COLO829 (cell line): ENCODE measurements at places on chromosomes 6 and 20.
A peak's percentile ranks its signal among the peaks of the same experiment; 100 is the strongest.

GRCh38 chr6:151180330-151181048 is 59.3 kb upstream of the AKAP12 start:
- DNase-seq: no peak

DNA sequence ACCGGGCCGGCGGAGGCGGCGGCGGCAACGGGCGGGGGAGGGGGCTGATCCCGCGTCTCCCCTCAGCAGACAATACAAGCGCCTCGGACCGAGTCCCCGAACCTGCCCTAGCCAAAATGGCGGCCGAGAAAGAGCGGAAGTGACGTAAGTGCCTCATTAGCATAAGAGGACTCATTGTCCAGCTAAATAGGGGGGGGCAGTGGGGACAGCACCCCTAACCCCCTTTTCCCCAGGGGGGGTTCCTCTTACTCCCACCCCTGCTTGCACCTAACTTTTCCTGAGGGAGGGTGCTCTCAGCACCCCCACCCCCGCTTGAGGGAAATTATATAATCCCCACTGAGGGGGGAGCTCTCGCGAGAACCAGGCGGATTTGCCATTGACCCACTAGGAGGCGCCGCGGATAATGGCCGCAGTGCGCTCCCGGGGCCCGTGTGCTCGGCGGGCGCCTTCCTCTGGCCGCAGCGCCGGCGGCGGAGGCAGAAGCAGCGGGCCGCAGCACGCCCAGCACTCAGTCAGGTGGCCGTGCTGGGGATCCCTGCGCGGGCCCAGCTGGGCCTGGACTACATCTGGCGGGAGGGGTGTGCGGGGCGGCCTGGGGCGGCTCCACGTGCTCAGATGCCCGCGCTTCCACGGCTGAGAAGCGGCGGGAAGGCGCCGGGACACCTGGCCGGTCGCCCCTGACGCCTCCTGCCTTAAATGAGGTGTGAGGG is at the start of gene ADNP:
Gene ADNP (minus strand): TSS at position 132 of the 710 bp plus-strand sequence. CDS start 27,441 bp downstream, outside the sequence.
- peak; percentile 78 for DNase-seq

GRCh38 chr6:130431346-130431852 is 65.6 kb downstream of the TMEM200A start:
- DNase-seq: no peak

GRCh38 chr6:161696801-161697200 is 422.9 kb upstream of the AGPAT4 start:
- peak; percentile 8 for DNase-seq

GRCh38 chr6:53358440-53359094 is 9.8 kb upstream of the ELOVL5 start:
- no peak for DNase-seq

DNA sequence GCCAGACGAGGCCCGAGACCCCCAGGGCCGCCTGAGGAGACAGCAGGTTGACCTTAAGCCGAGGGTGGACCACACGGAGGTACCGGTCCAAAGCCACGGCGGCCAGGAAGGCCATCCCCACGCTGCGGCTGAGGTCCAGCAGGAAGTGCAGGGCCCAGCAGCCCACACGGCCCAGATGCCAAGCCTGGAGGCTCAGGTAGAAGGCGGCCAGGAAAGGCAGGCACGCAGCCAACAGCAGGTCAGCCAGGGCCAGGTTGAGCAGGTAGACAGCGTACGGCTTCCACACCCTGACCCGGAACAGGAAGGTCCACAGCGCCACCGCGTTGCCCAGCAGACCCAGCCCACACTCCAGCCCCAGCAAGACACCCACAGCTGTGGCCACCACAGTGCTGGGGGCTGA is 366 bp downstream of the GPR31 start:
- no peak for DNase-seq

DNA sequence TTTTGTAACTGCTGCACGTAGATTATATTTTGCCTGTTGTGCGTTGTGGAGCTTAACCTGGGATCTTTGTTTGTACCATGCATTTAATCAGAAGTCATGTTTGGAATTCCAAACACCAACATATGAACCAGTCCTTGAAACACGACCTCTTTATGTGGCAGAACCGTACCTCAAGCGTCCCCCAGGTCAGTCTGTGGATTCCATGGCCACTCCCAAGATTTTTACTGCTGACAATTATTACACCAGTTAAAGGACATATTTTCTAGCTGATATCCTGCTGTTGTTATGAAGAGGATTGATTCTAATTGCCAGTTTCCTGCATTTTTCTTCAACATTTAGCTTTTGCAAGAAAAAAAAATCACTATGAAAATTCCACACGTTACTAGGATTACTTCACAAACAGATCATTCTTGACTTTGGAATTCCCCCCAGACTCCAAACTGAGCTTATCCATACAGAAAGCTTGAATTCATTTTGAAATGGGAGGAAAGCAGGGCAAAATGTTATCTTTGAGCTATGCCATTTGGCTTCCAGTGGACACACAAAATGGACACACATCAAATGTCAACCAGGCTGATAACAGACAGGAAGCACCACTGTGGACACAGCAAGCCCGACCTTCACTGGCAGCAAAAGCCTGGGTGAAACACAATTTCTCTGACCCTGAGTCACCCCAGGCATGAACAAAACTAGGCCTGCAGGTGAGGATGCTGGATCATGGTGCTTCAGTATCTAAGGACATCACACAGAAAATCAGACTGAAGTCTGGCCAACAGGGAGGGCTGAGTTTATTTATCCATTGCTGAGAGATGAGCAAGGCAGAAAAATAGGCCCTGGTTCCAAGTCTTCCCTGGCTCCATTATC is 542.9 kb upstream of the JAG1 start:
- no peak for DNase-seq

DNA sequence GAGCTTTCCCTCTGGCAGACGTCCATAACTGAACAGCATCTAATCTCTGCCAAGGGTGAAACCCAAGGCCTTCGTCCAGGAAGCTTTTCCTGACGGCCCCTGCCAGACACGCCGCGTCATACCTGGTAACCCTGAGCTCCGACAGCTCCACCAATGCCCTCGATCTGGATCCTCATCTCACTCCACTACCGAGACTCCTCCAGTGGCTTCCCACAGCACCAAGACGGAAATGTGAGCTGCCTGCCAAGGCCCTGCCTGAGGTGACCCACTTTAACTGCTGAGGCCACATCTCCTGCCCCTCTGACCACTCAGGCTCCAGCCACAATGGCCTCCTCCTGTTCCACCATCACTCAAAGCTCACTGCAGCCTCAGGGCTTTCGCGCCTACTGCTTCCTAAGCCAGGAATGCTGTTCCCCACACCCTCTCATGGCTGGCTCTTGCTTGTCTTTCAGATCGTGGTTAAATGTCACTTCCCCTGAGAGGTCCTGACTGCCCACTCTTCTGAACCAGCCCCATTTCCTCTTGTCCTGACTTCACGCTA is 143.2 kb downstream of the PREX1 start:
- DNase-seq: peak; percentile 63

DNA sequence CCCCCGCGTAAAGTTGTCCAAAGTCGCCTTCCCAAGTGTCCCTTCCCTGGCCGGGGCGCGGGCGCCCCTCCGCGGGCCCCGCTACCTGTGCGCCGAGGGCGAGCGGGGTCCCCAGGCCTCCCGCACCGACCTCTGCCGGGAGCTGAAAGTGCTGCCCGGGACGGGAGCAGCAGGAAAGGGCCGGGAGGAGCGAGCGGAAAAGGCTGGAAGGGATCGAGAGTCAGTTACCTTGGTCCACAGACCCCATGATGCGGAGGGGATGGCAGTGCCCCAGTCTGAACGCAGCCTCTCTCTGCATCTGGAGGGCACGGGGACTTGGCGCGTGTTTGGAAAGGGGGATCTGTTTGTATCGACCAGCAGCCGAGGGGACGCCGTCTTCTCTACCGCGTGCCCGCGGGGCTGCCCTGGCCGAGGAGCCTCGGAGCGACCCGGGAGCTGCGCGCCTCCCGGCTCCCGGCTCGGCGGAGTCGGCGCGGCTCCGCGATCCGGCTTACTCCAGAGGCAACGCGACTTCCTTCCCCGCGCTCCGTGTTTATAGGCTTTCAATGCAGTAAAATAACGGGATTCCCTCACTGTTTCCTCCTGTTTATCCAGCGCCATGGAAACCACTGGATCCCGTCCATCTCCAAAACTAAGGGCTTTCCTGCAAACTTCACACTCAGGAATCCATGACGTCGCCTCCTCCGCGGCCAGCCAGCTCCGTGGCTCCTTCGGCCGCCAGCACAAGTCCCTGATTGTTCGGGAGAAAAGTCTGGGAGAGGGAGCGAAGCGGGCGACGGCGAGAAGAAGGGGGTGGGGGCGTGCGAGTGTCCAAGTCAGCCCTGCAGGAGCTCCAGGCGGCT is 20.0 kb upstream of the NFATC2 start:
- peak; percentile 93 for DNase-seq

- DNase-seq: no peak
Measured at GRCh38 chr20:61567204-61567603, 315.1 kb downstream of the CDH4 start.

- DNase-seq: no peak
Measured at GRCh38 chr20:59993736-59994430, 35.7 kb downstream of the CDH26 start.

DNA sequence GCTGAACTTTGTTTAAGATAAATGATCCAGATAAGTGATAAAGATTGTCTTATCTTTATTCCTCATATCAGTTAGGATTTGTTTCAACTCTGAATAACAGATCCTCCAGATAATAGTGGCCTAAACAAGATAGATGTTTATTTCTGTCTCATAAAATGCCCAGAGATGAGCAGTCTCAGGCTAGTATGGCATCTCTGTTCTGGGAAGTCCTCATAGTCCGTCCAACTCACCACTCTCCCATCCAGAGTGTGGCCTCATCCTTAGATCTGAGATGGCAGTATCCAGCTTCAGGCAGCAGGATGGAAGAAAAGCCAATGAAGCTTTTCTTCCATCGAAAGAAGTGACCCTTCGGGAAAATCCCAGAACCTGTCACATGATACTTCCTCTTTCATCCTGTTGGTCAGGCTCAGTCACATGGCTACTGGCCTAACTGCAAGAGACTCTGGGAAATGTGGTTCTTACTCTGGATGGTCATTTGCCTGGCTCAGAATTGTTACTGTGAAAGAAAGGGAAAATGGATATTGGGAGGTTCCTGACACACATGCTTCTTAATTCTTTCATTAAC is 29.4 kb upstream of the TAGAP start:
- peak; percentile 31 for DNase-seq

- DNase-seq: no peak
Measured at GRCh38 chr6:152184573-152184916, 377.1 kb downstream of the ESR1 start.

DNA sequence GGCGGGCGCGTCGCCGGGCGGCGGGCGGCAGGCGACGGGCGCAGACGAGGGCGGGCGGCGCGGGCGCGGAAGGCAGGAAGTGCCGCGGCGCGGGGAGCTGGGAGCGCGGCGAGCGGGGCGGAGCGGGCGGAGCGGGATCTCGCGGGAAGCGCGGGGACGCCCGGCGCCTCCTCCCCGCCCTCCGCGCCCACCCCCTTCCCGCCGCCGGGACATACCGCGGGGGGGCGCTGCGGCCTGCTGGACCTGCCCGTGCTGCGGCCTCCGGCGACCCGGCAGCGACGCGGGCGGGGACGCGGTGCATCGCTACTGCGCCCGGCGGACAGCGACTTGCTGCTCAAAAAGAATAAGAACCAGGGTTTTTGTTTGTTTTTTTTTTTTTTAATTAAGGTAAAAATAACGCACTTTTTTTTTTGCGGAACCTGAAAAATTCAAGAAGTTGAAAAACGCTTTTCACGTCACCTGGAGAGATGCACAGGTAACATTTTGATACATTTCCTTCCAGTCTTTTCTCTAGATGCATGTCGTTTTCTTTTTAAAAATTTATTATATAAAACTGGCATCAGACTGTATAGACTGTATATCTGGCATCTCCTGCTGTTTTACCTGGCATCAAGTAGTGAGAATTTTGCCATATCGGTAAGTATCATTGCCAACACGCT is at the start of gene CENPB:
Gene CENPB (minus strand): TSS at position 76 of the 659 bp plus-strand sequence. CDS start 257 bp downstream, outside the sequence.
- peak; percentile 92 for DNase-seq

DNA sequence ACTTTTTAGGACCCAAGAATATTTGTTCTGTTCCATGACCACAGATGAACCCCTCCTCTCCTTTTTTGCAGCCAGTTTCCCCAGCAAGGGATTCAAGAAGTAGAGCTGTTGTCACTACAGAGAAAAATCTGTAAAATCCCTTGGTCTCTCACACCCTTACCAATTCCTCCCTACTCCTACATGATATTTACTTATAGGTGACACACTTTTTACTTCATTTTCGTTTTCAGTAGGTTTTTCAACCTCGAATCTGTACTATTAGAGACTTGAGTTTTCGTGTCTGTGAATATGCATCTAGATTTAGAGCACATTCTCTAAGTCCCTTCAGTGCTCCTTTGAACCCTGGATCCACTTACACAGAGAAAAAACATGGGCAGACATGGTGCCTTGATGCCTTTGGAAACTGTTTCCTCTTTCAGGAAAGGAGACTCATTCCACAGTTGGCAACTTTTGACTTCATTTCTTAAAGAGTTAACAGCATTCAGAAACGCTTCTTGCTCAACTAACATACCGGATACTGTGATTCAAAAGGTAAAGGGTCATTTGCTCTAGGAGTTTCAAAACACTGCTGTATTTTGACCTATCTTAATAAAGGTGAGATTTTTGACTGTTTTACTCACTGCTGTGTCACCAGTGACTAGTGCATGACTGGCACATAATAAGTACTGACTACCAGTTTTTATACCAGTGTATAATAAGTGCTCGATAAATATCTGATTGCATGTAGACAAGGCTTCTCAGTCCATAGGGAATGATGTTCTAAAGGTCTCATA is 50.6 kb downstream of the LAMA4 start:
- no peak for DNase-seq

DNA sequence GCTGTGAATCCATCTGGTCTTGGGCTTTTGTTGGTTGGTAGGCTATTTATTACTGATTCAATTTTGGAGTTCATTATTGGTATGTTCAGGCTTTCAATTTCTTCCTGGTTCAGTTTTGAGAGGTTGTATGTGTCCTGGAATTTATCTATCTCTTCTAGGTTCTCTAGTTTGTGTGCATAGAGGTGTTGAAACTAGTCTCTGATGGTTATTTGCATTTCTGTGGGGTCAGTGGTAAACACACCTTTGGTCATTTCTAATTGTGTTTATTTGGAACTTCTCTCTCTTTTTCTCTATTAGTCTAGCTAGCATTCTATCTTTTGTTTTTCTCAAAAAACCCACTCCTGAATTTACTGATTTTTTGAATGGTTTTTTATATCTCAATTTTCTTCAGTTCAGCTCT is 70.1 kb upstream of the IRAK1BP1 start:
- no peak for DNase-seq
